HT1080 (cell line): ENCODE measurements at places on chromosomes 1 and 21. TPM values are rescaled to one million over a fixed set of nuclear protein-coding genes. Genes with fewer than 3 reads are reported as not detected.

DNA sequence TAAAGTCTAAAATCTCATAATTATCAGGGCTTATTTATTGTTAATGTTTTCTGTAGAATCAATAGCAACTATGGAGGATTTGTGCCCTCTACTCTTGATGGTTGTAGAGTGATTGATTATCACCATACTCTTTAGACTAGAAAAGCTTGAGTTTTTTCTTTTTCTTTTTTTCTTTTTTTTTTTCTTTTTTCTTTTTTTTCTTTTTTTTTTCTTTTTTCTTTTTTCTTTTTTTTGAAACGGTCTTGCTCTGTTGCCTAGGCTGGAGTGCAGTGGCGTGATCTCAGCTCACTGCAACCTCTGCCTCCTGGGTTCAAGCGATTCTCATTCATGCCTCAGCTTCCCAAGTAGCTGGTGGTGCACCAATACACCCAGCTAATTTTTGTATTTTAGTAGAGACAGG, 29.7 kb downstream of the TOR1AIP1 start:
- DNase-seq: no peak

DNA sequence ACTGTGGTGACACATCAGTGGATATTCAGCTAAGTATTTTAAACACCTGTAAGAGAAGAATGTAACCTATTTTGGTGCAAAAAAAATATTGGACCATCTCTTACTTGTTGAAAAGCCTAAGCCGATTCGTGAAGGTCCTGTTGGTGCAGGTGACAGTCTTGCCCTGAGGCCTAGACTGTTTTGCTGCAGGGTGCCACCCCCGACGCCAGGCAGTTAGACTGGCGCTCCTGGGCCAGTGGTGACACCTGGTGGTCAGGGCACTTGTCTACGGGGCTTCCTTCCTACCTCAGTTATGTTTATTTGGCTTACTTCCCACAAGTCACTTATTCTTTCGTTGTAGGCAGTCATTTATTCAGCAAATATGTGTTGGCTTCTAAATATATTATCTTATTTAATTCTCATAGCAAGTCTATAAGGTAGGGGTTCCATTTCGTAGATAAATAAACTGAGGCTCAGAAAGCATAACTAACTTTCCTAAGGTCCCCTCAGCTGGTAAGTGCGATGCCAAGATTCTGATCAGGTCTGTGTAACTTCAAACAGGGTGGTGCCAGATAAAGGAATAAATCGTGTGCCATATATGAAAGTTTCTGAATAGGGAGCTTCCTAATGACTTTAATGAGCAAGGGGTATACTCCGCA, 1.9 kb downstream of the EEIG2 start:
- peak; percentile 55 for DNase-seq

DNA sequence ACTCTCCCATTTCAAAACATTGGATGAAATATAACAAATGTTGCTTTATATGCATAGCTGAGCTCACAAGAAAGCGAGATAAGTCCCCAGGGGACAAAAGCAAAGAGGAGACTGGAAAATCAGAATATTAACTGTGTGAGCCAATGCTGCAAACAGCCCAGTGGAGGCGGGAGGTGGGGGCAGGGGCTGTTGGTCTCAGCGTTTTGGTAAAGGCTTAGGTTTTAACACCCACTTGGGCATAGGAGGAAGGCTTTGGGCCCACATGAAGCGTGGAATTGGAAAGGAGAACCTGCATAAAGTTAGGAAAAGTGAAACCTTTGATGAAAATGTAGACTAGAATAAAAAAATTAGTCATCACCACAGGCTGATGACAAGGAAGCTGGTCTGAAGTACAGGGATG, 30.2 kb upstream of the SMIM12 start:
- no peak for DNase-seq

Gene LY9
- total RNA-seq: not detected in 2 replicates

GRCh38 chr1:89670163-89670562, 37.2 kb downstream of the LRRC8C start:
- no peak for DNase-seq

- no peak for DNase-seq
Observed at GRCh38 chr1:1597275-1597930, 2.5 kb downstream of the FNDC10 start.

DNA sequence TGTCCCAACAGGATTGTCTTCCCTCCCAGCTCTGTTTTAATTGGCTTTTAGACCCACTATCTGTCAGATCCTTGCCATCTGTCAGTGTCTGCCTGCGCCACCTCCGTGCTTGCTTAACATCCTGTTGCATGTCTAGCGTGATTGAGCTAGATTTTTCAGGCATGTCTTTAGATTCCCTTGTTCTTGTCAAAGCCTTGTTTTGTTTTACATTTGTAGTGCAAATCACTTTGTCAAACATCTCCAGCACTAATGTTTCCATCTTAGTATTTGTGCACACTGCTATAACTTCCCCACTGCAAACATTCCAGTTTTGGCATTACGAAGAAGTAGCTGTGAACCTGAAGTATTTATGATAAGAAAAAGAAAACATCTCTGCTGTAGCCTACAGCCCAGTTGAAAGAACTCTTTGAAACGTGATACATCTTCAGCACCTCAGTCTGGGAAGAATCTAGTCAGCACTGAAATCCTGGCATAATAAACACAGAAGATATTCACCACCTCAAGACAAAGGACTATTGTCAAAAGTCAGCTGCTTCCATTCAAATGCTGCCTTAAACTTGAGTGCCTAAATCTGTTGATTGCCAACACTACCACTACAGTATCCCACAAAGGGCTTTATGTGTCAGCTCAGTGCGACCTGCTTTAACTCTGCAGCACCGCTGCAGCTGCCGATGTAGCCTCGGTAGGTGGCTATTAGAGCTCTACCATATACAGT, 105.0 kb downstream of the FNBP1L start:
- peak; percentile 89 for DNase-seq

Gene CD164L2
- total RNA-seq: not detected in 2 replicates

Gene CYYR1
- total RNA-seq: not detected in 2 replicates

DNA sequence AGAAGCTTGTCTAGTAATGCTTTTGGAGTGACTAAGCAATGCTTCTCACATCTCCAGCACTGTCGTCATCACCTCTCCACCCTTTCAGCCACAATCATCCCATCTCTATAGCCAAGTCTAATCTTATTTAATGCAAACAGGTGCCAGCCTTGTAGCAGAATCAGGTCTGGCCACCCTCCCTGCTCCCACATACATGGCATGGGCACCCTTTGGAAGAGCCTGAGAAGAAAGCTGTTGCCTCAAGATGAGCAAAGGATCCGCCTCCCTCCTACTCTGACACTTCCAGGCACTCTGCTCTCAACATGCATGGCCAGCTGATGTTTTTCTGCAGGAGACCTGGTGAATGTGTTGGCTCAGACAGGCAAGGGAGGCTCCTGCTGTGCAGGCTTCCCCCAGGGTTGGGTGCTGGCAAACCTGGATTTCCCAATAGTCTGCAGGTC, 113.1 kb upstream of the GRIK3 start:
- DNase-seq: no peak

DNA sequence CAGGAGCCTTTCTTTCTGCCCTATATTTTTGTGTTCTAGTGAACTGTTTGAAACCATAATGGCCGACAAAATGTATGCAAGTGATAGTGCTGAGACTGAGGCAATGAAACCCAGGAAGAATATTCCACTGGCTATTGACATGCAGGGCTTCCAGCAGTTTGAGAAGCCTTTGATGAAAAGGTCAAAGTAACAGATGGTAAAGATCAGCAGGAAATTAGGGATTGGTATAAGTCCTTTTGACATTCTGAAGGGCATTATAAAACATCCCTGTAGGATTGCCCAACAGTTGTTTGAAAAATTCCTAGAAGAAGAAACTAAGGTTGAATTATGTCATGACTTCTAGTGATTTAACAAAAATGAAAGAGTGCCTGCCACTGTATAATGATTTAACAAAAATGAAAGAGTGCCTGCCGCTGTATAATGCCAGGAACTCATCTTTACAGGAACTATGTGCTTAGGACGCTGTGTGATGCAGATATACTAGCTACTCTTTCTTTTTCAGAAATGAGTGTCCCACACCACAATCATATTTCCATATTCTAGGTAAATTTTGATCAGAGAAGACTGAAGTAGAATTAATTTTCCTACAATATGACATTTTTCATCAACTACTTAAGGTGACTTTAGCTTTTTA, 283.9 kb upstream of the ST6GALNAC5 start:
- no peak for DNase-seq

DNA sequence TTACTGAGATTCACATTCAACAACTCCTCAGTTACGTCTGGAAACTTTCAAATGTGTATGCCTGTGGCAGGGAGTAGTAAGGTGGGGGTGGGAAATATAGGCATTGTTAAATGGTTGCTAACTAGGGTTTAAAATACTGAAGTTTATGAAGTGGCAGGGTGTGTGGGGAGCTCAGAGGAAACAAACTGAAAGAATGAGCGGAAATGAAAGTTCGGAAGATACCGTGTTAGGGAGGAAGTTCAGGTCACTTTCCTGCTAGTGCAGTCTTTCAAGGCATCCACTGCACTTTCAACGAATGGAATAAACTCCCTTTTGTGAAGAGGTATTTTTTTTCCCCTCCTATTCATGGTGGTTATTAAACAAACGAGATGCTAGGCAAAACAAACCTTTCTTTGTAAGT, 19.7 kb downstream of the SYNJ1 start:
- DNase-seq: no peak

- DNase-seq: no peak
Observed at GRCh38 chr1:93537924-93538323, 90.0 kb downstream of the FNBP1L start.

Gene RRAGC
- 9.1 and 11.7 TPM in 2 replicates for total RNA-seq

DNA sequence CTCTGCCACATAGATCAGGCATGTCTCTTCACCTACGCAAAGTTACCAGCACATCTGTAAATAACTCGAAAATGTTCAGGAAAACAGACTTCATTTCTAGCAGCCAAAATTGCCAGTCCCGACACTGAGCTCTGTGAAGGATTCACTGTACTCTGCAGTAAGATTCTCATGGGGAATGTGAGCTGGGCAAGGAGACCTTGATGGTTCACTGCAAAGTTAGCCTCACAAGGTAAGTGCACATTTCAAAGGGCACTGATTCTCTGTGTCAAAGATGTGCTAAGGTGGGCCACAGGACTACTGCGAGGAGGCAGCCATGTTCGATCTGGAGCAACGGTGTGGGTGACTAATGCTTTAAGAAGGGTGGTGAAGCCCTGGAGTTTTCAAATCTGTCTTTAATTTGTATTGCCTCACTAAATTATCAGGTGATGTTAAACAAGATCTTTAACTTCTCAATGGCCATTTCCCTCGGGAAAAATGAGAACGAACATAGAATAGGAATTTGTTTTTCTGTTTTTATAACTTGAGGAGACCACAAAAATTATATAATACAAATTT, 25.2 kb downstream of the STPG1 start:
- DNase-seq: no peak

Gene CLCA2
- total RNA-seq: 0.07 and 0.26 TPM in 2 replicates
